ENCODE measurements at places on chromosomes 6 and 20.

- no peak for DNase-seq
Observed at GRCh38 chr6:135937106-135937505, 85.6 kb downstream of the PDE7B start.

DNA sequence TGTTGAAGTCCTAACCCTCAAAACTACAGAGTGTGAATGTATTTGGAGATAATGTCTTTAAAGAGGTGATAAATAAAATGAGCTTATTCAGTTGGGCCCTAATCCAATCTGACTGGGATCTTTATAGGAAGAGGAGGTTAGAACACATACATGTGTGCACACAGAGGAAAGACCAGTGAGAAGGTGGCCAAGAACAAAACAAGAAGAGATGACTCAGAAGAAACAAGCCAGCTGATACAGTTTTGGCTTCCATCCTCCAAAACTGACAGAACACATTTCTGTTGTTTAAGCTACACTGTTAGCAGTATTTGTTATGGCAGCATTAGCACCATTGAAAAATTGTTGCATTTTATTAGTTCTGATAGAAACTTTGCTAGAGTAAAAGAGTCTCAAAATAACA lies 609.3 kb upstream of the IMPG1 start:
- DNase-seq, result no peak

GRCh38 chr6:16544006-16544405 lies 217.3 kb downstream of the ATXN1 start:
- DNase-seq, result no peak

GRCh38 chr6:122476131-122476530 lies 4.5 kb upstream of the SERINC1 start:
- DNase-seq, result no peak

DNA sequence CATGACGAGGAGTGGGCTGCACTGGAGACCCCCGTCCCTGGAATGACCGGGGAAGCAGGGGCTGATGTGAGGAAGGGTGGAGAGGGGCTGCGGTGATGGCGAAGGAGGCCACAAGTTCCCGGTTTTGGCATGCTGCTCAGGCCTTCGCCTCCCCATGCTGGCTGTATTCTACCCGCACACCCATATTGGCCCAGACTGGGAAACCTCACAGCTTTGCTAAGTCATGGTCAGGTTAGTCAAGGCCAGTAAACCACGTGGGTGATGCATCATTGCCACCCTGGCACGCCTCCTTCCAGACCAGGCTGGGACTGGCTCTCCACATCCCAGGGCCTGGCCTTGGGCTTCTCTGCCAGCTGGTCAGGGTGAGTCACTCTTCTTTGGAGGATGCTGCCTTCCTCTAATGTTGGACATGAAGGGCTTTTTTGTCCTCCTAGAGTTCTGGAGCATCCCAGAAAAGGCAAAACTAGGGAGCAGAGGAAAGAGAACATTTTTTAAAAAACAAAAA lies 53.8 kb downstream of the PCNA start:
- no peak for DNase-seq

DNA sequence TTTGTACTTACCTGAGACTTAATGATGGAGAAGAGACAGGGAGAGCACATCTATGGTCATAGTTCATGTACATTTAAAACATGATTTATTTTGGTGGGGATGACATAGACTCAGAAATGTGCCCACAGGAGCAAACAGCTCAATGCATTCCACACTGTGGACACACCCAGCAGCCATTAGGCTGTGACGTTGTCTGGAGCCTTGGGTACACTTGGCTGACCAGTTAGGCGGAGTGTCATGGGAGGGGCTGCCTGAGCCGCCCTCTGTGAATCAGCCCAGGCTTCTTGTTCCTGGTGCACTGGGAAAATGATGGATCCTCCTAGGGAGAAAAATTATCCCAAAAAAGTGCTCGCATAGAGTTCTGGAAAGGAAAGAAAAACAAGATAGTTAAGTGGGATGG lies 231.0 kb upstream of the GMDS start:
- DNase-seq, result no peak

- no peak for DNase-seq
Observed at GRCh38 chr6:116616737-116617053, 416 bp downstream of the RSPH4A start.

DNA sequence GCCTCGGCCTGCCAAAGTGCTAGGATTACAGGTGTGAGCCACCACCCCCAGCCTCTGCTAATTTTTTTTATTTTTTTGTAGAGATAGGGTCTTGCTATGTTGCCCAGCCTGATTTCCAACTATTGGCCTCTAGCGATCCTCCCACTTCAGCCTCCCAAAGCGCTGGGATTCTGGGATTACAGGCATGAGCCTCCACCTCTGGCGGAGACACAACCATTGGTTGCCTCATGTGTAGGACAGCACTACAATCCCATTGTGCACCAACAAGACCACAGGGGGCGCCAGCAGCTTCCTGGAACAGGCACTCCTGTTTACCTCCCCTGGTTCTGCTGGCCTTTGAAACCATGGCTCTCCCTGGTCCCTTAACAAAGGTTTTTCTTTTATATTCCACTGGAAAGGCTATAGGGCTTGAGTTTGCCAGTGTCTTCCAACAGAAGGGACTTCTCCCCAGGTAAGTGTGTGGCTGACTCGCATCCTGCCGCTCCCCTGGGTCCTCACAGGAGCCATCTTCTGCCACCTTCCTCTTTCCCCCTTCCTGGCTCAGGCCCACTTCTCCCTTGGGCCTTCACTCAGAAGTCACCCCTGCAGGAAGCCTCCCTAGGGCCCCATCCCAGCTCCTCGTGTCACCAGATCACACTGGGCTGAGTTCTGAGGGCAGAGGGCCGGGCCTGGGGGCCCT lies 39.2 kb upstream of the TLDC2 start:
- DNase-seq, result peak; percentile 65

Data from stimulated activated CD4-positive, alpha-beta T cell treated with anti-CD3 and anti-CD28 coated beads, Interleukin-2, amount 100 ng/mL, for 48 hours (primary cell).